Daoy (cell line): ENCODE measurements at places on chromosomes 1 and 21. TPM values are rescaled to one million over a fixed set of nuclear protein-coding genes. Genes with fewer than 3 reads are reported as not detected.

- DNase-seq = no peak
These were observed 88.1 kb upstream of the JAK1 start for GRCh38 chr1:65054481-65054880.

DNA sequence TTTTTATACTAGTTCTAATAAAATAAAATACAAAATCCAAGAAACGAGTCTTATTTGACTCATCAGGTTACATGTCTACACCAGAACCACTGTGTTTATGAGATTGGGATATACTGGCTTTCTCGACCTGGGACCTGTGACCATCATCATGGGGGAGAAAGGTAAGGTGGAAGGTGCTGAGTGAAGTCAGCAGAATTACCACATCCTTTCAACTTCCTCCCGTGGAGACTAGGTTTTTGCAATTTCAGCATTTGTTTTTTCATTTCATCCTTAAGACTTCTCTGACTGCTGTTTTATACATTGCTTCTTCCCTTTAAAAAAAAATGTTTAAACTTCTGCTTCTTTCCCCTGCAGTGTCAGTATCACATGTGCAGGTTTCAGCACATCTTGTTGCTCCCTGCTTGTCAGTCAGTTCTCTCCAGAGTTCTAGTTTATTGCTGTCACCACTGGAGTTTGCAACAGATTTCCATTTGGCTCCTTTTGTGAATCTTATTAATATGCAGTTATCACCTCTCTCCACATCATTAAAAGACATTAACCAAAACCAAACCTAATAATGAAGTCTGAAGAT, 60.4 kb upstream of the HAO2 start:
- DNase-seq = no peak

- peak; percentile 8 for DNase-seq
These were observed 2.8 kb downstream of the MAN1A2 start for GRCh38 chr1:117370071-117370470.

GRCh38 chr1:38114241-38115026, 67.8 kb upstream of the POU3F1 start:
- peak; percentile 49 for DNase-seq

DNA sequence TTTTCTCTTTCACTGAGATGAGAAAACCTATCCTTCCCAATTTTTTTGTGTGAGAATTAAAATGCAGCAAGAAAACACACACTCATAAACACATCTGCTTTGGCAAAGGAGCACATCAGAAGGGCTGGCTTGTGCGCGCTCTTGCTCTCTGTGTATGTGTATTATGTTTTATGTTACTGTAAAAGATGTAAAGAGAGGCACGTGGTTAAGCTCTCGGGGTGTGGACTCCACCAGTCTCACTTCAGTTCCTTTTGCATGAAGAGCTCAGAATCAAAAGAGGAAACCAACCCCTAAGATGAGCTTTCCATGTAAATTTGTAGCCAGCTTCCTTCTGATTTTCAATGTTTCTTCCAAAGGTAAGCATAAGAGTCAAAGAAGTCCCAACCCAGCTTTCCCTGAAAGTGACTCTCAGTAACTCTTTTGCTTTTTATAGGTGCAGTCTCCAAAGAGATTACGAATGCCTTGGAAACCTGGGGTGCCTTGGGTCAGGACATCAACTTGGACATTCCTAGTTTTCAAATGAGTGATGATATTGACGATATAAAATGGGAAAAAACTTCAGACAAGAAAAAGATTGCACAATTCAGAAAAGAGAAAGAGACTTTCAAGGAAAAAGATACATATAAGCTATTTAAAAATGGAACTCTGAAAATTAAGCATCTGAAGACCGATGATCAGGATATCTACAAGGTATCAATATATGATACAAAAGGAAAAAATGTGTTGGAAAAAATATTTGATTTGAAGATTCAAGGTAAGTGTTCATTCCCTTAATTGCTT, at the start of gene CD2:
CD2 (plus strand) TSS at position 233 of the 780 bp plus-strand sequence; CDS start at position 296, 63 bp downstream.
- DNase-seq = no peak

DNA sequence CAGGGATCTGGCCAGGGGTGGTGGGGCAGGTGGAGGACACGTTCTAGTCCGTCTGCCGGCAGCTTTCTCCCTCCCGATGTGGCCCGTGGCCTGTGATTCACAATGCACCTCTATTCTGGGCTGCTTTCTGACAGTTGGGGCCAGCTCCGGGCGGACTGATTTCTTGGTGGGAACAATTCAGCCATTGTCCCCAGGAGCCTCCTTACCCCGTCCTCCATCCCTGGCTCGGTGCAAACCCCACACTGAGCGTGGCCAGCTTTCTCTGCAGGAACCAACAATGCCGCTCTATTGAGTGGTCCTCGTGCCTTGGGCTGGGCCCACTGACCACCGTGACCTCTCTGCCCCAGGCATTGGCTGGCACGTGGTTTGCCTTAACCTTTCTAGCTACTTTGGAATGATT, 29.7 kb downstream of the PADI2 start:
- DNase-seq = no peak

- DNase-seq = peak; percentile 83
These were observed 98.2 kb downstream of the EPHB2 start for GRCh38 chr1:22808676-22809483.

DNA sequence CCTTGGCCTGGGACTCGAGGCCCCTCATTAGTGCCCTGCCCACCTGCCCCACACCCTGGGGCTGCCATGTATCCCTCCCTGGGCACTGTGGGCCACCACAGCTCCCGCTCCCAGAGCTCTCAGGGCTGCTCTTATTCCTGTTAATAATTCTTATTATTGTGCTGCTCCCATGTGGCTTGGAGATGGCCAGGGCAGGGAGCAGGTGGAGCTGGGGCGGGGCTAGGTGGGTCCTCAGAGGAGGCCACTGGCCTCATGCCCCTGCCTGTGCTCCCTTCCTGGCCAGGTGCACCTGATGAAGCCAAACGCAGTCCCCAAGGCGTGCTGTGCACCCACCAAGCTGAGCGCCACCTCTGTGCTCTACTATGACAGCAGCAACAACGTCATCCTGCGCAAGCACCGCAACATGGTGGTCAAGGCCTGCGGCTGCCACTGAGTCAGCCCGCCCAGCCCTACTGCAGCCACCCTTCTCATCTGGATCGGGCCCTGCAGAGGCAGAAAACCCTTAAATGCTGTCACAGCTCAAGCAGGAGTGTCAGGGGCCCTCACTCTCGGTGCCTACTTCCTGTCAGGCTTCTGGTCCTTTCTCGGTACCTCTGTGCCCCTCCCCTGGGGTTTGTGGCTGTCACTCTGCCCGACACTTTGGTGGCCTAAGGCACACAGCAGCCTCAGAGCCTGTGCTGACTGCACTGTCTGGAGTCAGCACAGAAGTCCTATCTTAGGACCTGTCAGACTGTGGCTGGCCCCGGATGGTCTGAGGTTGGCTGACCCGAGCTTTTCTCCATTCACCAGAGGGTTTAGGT, 34.1 kb downstream of the BMP8A start:
- no peak for DNase-seq

DNA sequence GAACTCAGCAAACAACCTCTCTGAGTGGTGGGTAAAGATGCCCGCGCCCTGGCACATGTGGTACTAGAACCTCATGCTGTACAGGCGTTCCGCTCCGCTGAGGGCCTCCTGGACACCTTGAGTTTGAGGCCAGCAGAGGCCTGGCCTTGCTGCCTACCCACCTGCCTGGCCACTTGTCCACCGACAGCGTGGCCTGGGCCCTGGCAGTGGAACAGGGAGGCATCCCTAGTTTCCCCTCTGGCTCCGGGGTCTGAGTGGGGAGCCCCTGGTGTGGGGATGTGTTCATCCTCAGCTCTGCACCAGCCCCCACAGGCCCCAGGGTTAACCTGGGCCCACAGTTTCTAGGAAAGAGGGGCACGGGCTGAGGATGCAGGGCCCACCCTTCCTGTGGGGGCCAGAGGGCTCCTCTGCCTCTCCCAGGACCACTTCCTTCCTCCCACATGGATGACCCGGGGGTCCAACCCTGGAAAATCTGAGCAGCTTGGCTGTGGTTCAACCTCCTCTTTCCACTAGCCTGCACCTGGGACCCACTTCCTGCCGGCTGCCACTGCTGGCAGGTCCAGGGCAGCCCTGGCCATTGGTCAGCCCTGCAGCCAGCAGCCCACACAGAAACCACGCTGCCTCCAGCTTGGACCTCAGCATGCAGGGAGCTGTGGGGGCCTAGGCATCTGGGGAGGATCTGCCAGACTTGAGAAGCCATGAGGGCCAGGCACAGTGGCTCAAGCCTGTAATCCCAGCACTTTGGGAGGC, 53.3 kb upstream of the COL18A1 start:
- DNase-seq = no peak

GRCh38 chr1:152761609-152762213, 3.9 kb downstream of the KPRP start:
- no peak for DNase-seq

DNA sequence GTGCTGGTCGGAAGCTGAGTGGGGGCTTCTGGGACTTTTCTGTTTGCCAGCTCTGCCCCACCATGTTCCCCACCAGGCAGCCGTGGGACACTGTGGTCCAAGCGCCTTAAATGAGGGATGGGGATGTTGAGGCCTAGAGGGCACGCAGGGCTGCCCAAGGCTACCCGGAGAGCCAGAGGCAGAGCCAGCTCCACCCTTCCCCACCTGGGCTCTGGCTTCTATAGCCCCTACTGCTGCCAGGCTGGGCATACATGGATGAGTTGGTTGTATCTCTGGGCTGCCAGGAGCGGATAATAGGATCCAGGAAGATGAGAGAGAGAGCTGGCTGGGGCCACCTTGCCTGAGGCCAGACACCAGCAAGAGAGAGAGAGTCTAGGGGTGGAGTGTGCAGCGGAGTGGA, 49.4 kb downstream of the PTPRU start:
- DNase-seq = no peak

DNA sequence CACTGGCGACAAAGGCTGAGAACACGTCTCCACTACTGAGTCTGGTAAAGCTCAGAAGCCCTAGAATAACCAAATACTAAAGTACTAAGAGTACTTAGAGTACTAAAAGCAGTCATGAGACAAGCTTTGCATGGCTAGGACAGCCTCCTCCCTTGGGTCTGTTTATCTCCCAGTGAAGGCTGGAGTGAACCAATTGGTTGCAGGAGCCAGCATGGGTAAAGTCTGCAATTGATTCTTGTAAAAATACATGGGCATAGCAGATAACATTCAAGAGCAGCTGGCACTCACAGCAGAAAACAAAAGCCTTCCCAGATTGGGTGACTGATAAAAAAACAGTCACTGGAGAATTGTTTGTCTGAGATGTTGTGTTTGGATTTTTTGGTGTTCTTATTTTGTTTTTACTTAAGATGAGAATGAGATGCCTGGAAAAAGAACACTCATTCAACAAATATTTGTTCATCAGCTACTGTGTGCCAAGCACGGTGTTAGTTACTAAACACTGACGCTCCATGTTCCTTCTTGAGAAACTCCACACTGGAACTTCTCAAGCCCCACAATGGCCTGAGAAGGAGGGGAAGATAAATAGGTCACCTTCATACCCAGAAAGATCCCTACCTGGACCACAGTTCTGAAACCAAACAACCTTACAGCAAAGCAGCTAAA, 3.7 kb downstream of the IRF6 start:
- no peak for DNase-seq

DNA sequence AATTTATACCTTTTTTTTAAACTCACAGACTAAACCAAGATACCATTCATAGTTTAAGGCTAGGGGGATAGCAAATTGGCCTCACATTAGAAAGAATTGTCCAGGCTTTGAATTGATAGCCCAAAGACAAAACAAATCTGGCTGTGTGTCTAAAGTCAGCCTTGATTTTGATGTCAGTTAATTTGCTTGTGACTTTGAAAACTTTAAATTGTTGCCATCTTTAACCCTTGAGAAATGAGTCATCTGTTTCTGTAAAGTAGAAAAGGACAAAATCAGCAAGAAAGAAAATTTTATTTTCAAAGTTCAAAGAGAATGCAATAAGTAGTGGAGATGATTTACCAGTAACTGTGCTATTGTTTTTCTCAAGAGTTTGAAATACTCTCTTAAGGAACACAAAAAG, 184.5 kb downstream of the RGS7 start:
- DNase-seq = no peak

DNA sequence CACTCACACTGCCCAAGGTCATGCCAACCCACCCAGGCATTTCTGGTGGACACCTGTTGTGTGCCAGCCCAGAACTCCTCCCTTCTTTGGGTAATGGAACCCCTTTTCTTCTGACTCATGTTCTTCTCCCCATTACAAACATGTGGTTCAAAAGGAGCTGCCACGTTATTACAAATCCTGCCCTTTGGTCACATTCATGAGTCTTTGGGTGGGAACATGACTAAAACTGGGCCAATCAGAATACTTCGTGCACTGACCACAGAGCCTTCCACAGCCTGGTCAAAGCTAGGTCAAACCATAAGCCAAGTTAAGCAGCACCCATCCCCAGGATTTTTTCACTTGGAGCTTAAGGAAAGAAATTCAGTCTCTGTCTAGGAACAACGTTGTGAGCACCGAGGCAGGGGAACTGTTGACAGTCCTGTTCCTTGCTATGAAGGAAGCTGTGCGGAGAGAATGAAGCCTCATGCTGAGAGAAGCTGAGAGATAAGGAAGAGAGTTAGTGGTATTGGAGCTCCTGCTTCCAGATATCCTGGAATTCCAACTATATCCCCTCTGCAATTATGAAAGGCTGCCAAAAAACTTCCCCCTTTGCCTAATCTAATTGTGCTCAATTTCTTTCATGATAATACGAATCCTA, 46.8 kb upstream of the DIPK1A start:
- peak; percentile 45 for DNase-seq

GRCh38 chr1:117683571-117684285, 77.9 kb downstream of the TENT5C start:
- DNase-seq = no peak

- DNase-seq = no peak
These were observed 148.4 kb downstream of the TLR5 start for GRCh38 chr1:222994511-222995235.

DNA sequence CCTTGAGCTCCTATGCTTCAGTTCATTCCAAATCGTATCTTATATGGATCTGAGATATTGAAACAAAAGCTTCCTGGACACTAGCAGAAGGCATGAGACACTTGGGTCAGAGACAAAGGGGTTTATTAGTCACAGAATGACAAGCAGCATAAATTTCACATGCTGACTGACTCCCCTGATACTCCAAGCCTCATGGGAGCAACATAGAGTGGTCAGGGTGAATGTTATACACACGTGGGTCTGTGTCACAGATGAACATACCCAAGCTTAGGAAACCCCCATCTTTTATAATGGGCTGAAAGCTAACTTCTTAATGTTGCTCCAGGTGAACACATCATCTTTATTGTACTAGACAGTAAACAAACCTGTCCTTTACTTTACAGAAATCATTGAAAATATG, 599.9 kb upstream of the RGS18 start:
- DNase-seq = peak; percentile 4

DNA sequence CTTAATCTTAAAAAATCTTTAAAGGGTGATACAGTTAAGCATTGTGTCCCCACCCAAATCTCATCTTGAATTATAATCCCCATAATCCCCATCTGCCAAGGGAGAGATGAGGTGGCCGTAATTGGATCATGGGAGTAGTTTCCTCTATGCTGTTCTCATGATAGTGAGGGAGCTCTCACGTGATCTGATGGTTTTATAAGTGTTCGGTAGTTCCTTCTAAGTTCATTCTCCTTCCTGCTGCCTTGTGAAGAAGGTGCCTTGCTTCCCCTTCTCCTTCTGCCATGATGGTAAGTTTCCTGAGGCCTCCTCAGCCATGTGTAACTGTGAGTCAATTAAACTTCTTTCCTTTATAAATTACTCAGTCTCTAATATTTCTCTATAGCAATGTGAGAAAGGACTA, 10.7 kb downstream of the DHRS3 start:
- no peak for DNase-seq

The LAMC1 gene
- 106 and 117 TPM in 2 replicates for total RNA-seq

The CHI3L2 gene
- 0.29 TPM in 1 of 2 replicates, not detected in the other for total RNA-seq
